ENCODE measurements at places on chromosomes 6 and 20. TPM values are rescaled to one million over a fixed set of nuclear protein-coding genes. Genes with fewer than 3 reads are reported as not detected.

- no peak for DNase-seq
These were observed 42.3 kb upstream of the GRIK2 start for GRCh38 chr6:101351173-101351572.

DNA sequence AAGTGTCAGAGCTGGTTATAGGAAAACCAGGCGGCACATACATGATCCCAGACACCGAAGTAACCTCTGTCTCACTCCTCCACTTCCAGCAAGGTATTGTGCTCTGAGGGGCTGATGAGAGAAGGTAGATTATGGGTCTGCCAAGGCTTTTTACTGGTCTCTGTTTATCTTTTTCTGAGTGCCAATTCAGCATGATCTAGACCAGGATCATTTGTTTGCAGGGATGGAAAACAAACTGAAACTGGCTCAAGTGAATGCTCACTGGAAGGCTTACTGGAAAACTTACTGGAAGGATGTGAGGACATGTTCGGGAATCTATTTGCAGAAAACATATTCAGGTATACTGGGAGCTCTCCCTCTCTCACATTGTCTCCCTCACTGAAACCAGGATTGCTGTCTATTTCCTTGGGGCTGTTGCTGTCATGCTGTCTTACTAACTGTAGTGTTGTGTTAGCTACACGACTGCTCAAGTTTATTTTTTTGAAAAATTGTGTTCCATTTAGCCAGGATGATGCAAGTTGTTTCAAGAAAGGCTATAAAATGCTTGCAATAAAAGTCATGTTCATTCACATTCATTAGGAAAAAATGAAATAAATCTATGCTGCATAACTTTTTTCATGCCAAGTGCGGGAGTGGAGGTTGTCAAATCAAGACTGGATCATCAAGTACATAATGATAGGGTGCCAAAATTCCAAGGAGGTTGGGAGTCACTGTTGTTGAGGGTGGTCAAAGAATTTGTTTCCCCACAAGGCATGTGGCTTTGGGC lies 37.0 kb downstream of the KLHL31 start:
- DNase-seq = peak; percentile 57

- no peak for DNase-seq
These were observed 1.0 kb downstream of the TGM2 start for GRCh38 chr20:38164069-38164468.

DNA sequence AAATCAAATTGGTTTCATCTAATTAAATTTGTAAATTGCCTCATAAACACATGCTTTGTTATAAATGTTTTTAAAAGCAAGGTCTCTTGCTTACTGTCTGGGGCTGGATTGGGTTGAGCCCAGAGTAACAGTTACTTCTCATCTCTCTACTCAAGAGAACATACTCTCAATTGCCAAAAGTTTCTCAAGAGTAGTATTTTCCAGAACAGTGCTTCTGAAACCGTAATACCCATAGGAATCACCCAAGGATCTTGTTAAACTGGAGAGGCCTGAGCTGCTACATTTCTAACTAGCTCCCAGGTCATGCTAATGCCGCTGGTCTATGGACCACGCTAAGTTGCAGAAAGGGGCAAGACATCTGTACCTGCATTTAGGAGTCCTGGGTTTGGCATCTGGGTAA lies 744.9 kb downstream of the PTPRT start:
- no peak for DNase-seq

GRCh38 chr6:86508230-86508629 lies 429.1 kb upstream of the HTR1E start:
- no peak for DNase-seq

GRCh38 chr20:25045343-25045712 lies 12.6 kb downstream of the ACSS1 start:
- DNase-seq = no peak

Gene SYCP2
- 3.2 TPM for total RNA-seq

DNA sequence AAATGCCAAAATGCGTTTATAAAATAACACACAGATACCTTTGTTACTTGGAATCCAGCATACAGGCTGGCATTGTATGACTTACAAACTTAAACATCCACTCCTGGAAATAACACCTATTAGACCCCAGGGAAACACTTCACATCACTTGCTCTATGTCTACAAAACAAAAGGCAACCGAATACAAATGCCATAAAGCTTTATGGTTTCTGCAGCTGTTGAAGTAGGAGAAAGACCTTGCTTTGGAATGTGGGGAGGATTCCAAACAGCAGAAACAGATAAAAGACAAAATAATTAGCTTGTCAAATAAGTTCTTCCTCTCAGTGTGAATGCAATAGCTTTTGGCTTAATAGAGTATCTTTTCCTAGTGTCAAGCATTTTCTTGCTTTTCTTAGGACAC lies 9.8 kb upstream of the AMD1 start:
- no peak for DNase-seq

Gene CTAGE9
- total RNA-seq = not detected

DNA sequence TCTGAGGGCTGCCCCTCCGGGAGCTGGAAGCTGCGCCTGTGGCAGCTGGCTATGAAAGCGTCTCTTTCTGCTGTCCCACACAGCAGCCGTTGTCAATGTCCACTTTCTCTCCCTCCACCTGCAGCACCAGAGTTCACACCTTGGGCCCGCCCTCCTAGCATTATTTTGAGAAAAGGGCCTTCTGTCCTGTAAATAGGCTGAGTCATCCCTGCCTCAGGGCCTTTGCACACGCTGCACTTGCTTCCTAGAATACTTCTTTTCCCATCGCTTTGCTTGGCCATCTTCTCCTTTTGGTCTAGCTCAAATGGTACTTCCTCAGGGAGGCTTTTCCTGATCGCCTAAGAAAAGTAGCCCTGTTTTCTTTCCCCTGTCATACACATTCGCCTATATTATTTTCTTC lies 69.3 kb upstream of the ZNFX1 start:
- no peak for DNase-seq

Gene KHDC1L
- total RNA-seq = not detected

DNA sequence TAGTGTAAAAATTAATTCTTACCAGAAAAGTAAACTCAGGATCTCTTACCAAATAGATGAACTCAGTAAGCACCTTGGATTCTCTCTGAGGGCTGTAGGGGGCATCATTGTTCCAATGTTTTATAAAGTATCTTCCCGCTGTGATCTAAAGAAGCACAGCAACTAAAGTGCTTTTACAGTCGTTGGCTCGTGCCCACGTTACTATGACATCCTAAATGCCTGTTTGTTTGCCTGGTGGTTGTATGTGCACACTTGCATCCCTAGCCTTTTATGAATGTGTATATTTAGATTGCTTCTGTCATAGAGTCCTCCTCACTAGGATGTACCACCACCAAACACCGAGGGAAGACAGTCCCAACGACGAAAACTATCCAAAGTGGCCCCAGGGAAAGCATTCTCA lies 34.5 kb downstream of the SLX4IP start:
- DNase-seq = peak; percentile 59

Gene LZTS3
- total RNA-seq = 10.1 TPM

GRCh38 chr6:80962382-80962781 lies 790.1 kb downstream of the TENT5A start:
- no peak for DNase-seq

Gene NRSN1
- total RNA-seq = not detected

DNA sequence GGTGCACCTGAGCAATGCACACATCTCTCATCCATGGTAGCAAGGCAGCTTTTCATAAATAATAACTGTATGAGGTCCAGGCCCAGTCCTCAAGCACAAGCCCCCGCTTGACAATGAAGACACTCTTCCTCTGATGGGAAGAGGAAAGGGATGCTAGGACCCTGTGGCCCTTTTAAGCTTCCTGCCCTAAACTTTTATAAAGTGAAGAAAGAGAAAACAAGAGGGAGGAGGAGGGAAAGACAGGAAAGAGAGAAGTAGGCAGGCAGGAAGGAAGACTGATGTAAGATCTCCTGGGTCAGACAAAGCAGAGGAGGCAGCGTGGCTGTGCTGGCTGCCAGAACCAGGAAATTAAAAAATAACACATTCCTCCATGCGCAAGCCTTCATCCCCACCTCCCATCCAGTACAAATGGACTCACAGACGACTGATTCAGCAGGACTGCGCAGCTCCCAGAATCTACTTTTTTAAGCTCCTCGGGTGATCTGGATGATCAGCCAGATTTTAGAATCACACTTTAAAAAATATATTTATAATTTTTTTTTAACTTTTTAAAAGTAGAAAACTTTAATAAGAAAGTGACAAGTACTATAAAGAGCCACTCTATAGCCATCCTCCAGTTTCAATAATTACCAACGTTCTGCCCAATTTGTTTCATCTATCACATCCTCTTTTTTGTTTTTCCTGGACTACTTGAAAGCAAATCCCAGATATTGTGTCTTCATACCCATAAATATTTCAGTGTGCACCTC lies 16.5 kb downstream of the TNFAIP3 start:
- DNase-seq = no peak

GRCh38 chr20:24918579-24919566 lies 30.2 kb upstream of the CST7 start:
- DNase-seq = no peak

DNA sequence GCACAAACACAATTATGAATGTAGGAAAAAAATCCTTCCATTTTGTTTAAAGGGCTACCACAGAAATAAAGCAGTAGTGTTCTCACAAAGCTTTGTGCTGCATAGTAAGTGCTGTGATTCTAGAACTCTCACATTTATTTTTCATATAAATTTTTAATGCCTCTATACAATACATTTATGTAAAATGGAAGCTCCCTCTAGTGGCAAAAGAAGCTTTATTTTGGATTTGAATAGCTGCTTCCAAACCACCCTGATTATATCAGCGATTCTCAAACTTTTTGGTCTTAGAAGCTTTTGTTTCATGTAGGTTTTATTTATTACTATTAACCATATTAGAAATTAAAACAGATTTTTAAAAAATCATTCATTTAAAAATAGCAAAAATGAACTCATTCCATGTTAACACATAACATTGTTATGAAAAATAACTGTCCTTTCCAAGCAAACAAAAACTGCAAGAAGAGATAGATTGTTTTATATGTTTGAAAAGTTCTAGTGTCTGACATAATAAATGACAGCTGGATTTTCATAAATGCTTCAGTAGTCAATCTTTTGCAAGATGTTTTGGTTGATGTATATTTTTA lies 38.4 kb downstream of the HS3ST5 start:
- no peak for DNase-seq

DNA sequence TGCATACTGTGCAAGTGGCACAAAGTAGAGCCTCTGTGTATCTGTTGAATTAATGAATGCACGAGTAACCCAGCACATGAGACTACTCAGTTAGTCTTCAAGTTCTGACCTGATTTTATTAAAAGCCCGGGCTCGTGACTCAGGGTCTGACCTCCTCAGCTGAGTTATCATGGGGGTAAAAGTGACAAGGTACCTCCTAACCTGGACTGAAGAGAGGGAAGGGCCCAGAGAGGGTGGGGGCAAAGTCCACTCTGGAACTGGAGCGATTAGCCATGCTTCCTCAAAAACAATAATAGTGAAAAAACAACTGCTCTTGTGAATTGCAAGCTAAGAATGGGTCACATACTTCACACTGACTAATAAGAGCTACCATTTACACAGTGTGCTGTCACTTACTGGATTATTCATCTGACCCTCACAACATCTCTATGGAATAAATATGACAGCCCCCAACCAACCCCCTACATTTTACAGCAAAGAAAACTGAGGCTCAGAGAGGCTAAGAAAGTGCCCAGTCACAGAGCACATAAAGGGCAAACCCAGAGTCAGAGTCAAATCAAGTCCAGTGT lies 26.7 kb downstream of the TRERF1 start:
- DNase-seq = no peak

Gene GJA1
- 74.2 TPM for total RNA-seq

Gene PBX2
- total RNA-seq = 103 TPM

Gene ASIP
- 0.70 TPM for total RNA-seq

Measured in ureter (tissue), 1 donor.